Stimulated activated CD4-positive, alpha-beta T cell treated with anti-CD3 and anti-CD28 coated beads, Interleukin-1b, Interleukin-23, amount 100 ng/mL, for 48 hours (primary cell): ENCODE measurements at places on chromosomes 16 and 17.

DNA sequence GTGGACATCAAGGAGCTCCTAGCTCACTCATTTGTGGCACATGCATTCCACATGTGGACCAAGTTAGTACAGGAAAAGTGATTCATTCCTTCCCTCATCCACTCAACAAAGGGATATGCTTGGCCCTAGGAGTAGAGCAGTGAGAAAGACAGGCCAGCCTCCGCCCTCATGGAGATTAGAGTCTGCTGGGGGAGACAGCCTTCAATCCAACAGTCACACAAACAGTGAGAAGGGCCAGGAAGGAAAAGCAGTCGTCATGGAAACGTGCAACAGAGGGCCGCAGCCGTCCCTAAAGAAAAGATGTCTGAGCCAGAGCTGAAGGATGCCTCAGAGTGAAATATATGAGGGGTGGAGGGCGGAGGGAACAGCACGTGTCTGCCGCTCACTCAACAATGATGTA is 109.9 kb downstream of the VPS53 start:
- DNase-seq: no peak

GRCh38 chr16:12611006-12611477 is 192.6 kb downstream of the CPPED1 start:
- DNase-seq: no peak

- DNase-seq: no peak
Observed at GRCh38 chr16:28297784-28298510, 5.6 kb downstream of the SBK1 start.

DNA sequence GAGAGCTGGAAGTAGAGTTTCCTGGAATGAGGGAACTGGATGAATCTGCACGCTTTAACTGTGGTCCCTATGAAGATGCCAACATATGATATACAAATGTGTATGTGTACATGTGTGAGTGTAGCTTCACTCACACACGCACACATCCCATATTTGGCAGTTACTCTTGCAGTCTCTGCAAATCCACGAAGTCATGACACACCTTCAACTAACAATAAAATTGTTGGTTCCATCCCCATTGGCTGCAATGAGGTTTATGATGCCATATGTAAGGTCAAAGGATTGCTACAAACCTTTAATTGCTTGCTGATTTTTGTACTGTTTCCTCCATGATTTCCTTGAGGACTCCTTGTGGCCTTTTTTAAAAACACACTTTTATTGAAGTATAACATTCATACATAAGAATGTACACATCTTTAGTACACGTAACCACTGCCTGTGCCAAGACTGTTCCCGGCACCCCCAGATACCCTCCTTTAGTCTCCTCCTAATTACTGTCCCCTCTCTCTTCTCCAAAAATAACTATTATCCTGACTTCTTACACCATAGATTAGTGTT is 22.0 kb downstream of the MYO1D start:
- no peak for DNase-seq
